ENCODE measurements at places on chromosomes 1 and 21.

DNA sequence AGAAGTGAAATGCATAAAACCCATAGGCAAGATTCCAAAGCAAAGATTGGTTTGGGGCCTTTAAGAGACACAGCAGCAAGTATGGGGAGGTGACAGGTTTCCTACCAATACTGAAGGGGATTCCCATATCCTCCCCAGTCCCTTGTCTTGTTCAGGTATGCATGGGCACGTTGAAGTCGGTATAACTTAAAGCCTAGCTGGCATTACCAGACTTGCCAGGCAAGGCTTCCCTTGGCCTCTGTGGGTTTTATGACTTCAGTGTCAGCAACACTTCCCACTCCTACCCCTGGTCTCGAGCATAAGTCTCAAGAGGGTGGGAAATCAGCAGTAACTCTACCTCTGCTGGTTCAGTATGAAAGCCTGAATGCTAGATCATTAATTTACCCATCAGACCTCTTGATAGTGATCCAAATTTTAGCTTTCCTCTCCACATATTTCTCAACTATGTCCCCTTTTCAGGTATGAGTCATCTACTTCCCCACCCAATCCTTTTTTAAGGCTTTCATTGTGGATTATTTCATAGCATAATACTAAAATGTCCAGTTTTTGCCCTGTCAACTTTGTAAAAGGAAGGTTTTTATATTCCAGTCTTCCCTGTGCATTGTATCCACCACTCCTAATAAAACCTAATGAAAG, 6.8 kb downstream of the CYP4X1 start:
- DNase-seq = no peak

GRCh38 chr1:191585095-191585494, 573.2 kb upstream of the RGS18 start:
- no peak for DNase-seq

DNA sequence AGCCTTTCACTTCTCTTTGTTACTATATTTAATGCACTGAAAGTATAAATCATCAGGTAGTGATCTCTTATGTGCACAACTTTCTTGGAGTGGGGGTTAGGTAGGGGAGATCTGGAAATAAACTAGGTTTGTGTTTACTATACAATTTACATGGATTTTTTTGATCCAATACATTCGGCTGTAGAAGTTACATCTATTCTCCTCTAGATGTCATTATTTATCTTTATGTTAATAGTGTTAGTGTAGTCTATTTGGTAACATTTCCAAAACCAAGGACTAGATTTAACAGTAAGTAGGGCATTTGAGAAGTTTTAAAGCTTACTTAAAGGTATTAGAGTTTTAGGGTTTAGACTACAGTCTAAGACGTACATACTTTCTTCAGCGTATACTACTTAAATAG, 5.4 kb downstream of the VPS45 start:
- DNase-seq = no peak

DNA sequence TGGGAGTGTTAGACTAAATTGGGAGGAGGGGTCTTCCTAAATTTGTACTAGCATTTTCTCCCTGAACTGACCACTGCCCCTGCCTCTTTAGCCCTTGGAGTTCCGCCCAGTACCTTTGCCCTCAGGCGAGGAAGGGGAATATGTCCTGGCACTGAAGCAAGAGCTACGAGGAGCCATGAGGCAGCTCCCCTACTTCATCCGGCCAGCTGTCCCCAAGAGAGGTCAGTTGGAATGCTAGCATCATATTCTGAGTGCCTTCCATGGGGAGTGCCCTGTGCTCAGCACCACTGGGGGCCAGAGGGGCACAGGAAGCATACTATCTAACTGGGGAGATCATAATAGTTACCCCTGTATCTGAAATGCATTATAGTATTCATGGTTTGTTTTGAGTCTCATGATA, 10.7 kb downstream of the POLR3GL start:
- no peak for DNase-seq

- DNase-seq = no peak
Observed at GRCh38 chr1:36871146-36871971, 163.0 kb downstream of the GRIK3 start.

DNA sequence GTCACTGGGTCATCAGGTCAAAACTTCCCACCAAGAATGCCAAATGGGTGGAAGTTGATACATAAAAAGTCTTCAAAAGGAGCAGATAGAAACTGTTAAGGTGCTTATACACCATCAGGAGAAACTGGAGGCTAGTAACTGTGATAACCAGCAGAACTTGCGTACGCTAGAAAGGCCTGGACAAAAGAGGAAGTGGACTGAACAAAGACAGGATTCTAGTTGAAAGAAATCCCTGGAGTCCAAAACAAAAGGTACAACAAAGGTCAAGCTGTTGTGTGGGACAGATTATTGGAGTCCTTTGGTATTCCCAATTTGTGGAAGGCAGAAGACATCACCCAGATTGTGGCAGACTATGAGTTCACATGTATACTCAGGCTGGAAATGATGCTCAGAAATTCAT, 215.8 kb upstream of the PBX1 start:
- DNase-seq = no peak

DNA sequence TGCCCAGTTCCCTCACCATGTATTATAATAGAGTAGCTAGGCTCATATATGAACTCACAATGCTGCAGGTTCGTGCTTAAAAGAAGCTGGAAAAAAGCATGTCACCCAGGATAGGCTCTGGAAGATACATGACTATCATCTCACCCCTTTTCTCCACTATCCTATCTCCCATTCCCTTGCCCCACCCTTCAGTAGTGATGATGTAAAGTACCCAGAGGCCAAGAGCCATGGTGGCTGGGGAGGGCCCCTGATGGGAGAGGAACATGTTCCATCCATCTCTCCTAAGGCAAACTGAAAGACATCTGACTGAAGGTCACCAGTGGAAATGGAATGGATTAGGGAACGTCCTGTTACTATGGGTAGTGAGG, 20.3 kb upstream of the RBBP5 start:
- DNase-seq = no peak

GRCh38 chr1:5597991-5598823, 394.0 kb downstream of the NPHP4 start:
- no peak for DNase-seq
